ENCODE measurements at places on chromosomes 7 and 10. TPM values are rescaled to one million over a fixed set of nuclear protein-coding genes. Genes with fewer than 3 reads are reported as not detected.

DNA sequence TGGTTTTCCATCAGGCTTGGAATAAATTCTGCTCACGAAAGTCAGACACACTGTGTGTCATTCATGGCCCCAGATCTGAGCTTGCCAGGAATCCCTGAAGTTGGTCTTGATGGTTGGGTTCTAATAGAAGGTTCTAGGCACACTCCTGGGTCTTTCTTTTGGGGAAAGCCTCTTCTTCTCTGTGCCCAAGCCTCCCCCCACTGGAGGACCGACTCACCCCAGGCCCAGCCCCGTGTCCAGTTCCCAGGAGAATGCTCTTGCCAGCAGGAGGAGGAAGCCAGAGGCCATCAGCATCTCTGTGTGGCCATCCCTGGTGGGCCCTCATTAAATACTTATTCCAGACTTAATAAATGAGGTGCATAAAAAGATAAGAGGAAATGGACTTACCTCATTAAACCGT, 548.0 kb downstream of the TCERG1L start:
- DNase-seq: no peak

CTTNBP2 gene
- polyA plus RNA-seq: 33.5 TPM

SDHAF3 gene
- 50.7 TPM for polyA plus RNA-seq

- DNase-seq: no peak
These were observed 750.7 kb upstream of the PHF14 start for GRCh38 chr7:10222976-10223375.

NPY gene
- 0.50 TPM for polyA plus RNA-seq

- no peak for DNase-seq
These were observed 47.2 kb upstream of the CCDC3 start for GRCh38 chr10:13048762-13049161.

GRCh38 chr10:509361-510102, 179.9 kb downstream of the DIP2C start:
- DNase-seq: no peak

GRCh38 chr7:41628901-41629300, 74.0 kb downstream of the INHBA start:
- no peak for DNase-seq

DNA sequence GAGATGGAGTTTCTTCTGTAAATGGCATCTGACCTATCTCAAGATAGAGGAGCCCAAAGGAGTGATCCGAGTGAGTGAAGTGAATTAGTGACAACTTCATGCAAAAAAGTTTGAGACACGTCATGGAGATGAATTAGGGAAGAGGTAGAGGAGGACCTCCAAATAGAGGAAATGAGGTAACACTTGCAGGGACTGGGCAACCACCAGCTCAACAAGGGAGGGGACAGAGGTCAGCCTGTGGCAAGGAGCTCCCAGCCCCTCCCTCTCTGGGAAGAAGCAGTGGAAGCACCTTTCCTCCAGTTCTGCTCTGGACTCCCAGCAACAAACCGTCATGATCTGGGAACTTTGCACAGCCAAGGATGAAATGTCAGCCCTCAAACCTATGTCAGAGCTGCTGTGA, 83.5 kb upstream of the IKZF1 start:
- no peak for DNase-seq

GRCh38 chr10:117929327-117930067, 117.2 kb downstream of the RAB11FIP2 start:
- no peak for DNase-seq

DNA sequence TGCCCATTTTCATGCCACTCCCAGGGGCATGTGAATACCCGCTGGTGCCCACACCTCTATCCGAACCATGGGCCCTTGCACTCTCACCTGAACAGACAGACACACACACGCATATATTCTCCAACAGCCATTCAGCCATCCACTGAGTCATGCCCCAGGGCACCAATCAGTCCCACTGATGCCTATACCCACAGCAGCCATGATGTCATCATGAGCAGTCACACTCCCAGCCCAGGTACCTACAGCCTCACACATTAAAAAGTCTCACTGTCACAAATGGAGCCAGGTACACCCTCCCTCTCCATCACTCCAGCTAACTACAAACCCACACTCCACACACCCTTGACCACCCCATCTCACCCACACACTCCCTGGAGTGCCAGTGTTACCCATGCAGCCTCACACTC, 12.2 kb downstream of the VSIR start:
- no peak for DNase-seq

NOS3 gene
- polyA plus RNA-seq: 6.8 TPM

Measured in right renal cortex interstitium (tissue), 3 donors.